ENCODE measurements at places on chromosomes 6 and 20.

- no peak for DNase-seq
Observed at GRCh38 chr6:83954371-83954770, 79.2 kb upstream of the MRAP2 start.

DNA sequence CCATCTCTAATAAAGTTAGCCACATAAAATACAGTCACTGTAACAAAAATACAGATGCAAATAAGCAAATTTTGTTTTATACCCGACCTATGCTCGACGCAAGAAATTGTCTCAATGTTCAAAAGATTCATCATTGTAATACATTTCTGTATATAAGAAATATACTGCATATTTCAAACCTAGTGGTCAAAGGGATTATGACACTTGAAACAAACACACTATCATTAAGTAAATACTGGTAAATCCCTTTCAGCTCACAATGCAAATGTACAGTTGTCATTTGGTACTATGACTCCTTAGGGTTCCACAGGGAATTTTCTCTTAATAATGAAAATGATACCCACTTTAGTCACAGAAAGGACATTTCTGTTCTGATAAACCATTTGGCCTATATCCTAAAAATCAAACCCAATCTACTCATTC, 2.2 kb downstream of the HIVEP2 start:
- DNase-seq: no peak

GRCh38 chr20:20362774-20363433, 5.0 kb upstream of the INSM1 start:
- no peak for DNase-seq

DNA sequence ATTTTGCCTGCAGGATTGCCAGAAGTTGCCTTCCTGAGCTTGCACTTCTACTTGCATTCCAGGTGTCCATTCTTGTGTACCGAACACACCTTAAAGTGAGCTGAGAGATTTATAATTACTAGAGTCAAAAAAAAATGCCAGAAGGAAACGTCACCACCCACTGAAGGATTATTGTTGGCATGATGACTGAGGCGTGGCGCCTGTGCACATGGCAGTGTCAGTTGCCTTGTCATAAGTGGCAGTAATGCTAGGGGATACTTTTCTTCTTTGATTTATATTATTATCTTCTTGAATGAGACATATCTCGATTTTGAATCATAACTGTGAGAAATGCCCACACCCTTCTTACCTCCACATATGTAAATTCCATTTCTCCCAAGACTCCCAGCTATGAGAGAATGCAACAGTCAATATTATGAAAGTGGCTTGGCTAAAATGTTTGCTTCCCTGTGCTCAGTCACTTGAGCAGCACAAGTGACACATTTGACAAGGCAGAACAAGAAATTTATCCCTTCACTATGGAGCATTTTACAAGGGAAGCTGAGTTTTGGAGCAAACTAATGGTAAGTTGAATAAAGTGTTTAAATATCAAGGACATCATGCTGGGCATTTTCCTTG, 149.5 kb upstream of the SASH1 start:
- DNase-seq: no peak

DNA sequence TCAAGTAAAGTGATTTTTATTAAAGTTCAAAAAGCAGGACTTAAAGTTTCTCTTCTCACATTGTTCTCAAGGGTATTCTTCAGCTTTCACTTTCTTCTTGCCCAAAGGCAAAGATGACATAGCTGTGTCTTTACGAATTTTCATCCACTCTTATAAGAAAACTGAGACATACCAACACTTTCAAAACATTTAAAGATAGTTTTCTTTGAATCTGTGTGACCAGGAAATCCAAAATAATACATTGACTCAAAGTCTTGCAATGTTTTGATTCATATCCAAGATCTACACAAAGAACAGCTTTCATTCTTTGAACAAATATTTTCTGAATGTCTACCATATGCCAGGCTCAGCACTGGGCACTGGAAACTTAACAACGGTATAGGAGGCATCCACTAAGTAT, 117.9 kb downstream of the SIM1 start:
- DNase-seq: no peak

DNA sequence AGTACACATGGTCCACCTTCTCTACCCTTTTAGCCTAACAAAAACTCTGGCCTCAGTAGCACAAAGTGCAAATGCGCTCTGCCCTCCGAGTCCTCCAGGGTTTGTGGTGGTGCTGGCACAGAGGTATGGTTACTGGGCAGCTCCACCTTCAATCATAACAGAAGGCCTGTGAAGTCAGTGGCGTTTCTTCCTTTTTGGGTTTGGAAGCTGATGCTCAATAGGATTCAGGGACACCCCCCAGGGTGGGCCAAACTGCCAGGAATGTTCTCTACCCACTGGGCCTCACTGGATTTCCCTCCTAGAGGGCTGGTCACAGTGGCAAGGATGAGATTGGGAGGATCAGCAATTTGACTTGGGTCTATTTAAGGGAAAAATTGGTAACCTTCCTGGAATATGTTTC, 286.1 kb upstream of the FOXQ1 start:
- DNase-seq: no peak

DNA sequence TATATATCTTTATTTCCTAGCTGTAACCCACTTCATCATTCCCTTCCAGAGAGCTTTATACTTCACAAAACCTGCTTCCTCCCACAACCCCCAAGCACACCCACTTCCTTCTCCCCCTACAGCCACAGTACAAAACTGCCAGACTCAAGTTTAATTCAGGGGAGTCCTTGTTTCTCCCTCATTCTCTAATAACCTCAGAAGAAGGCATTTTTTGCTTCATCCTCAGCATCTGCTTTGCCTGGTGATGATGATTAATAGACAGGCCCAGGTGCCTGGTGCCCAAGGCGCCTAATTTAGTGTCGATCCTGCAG, 414.3 kb downstream of the KIF16B start:
- no peak for DNase-seq

DNA sequence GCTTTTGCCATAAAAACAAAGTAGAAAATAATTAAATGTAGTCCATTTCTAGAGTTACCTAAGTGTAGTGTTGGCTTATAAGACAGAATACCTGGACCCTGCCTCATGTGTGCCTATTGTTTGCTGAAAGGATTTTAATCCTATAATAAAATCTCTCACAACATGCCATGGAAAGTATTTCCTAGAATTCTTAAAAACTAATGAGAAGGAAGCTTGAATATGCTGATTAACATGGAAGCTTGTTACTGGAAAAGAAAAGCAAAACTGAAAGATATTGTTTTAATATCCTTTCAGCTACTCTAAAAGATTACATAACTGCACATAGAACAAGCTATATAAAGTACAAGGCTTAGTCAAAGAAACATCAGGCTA, 18.0 kb upstream of the FAM135A start:
- DNase-seq: no peak

GRCh38 chr20:34254979-34255378, 13.8 kb downstream of the ASIP start:
- no peak for DNase-seq

- DNase-seq: no peak
Observed at GRCh38 chr20:59770851-59771250, 162.6 kb downstream of the SYCP2 start.

- DNase-seq: no peak
Observed at GRCh38 chr6:74645108-74645849, 560.6 kb downstream of the COL12A1 start.

Measured in left renal pelvis (tissue), 4 donors.